ENCODE measurements at places on chromosomes 13 and 19. TPM values are rescaled to one million over a fixed set of nuclear protein-coding genes. Genes with fewer than 3 reads are reported as not detected.

TBXA2R gene
- total RNA-seq: not detected

METTL21C gene
- total RNA-seq: not detected

GRCh38 chr13:25478186-25478585 is 106.4 kb downstream of the ATP8A2 start:
- H3K27ac ChIP-seq: no peak overlapping the region
- no peaks in the 10 kb centered on the region for H3K4me1 ChIP-seq
- no peak for DNase-seq
- no peaks in the 10 kb centered on the region for H3K36me3 ChIP-seq

DNA sequence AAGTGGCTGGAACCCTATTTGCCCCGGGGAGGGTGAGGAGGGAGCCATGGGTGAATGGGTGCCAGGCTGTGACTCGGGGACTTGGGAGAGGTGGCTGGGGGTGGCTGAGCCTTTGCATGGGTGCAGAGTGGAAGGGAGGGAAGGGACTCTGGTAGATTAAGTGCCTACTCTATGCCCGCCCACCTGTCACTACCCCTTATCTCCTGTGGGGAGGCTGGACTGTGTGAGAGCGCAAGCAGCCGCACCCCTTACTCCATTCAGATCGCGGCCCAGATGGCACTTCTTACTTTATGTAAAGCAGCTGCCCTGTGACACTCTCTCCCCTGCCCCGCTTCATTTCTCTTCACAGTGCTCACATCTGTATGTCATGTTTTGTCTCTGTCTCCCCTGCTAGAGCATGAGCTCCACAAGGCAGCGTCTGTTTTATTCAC is 2.9 kb downstream of the KASH5 start:
- no peaks in the 10 kb centered on the region for H3K36me3 ChIP-seq
- no peak overlapping the region for H3K27ac ChIP-seq
- peaks cover 8% of the 10 kb centered on the region for H3K27me3 ChIP-seq

GRCh38 chr13:109383683-109384082 is 402.7 kb downstream of the IRS2 start:
- no peaks in the 10 kb centered on the region for H3K4me1 ChIP-seq
- H3K36me3 ChIP-seq: no peaks in the 10 kb centered on the region
- no peak overlapping the region for H3K4me3 ChIP-seq
- no peak overlapping the region for H3K27ac ChIP-seq
- no peaks in the 10 kb centered on the region for H3K27me3 ChIP-seq

DNA sequence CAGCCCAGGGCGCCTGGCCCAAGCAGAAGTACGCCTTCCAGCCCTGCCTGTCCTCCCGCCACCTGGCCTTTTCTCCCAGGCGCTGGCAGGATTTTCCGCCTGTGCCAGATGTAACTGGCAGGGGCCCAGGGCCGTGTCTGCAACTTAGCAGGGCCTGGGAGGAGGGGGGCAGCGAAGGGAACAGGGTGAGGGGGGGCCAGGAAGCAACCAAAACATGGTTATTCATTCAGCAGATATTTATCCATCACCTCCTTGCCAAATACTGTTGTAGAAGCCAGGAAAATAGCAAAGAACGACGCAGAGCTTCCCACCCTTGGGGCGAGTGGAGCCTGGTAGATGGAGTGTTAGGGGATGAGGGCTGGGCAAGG is 5.6 kb downstream of the TLE6 start:
- H3K4me3 ChIP-seq: no peak overlapping the region
- H3K27ac ChIP-seq: peak overlapping the region; percentile 77
- H3K27me3 ChIP-seq: peaks cover 16% of the 10 kb centered on the region
- peak; percentile 78 for DNase-seq
- no peaks in the 10 kb centered on the region for H3K36me3 ChIP-seq

DNA sequence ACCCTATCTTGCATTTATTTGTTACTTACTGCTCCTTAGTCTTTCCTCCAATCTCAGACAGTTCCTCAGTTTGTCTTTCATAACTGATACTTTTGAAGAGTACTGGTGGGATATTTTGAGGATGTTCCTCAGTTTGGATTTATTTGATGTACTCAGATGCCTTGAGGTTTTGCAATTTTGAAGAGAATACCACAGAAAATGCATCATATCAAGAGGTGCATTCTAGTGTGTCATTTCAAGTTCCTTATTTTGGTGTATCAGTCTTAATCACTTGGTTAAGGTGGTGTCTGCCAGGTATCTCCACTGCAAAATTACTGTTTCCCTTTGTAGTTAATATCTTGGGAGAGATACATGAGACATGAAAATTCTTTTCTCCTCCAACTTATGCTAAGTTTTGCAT is 75.1 kb downstream of the URI1 start:
- H3K4me1 ChIP-seq: no peaks in the 10 kb centered on the region
- H3K4me3 ChIP-seq: no peak overlapping the region
- H3K36me3 ChIP-seq: peaks cover 8% of the 10 kb centered on the region
- DNase-seq: no peak
- H3K27me3 ChIP-seq: no peaks in the 10 kb centered on the region
- no peak overlapping the region for H3K27ac ChIP-seq

- H3K27ac ChIP-seq: peak overlapping the region; percentile 31
- DNase-seq: peak; percentile 52
- no peaks in the 10 kb centered on the region for H3K4me1 ChIP-seq
- no peak overlapping the region for H3K4me3 ChIP-seq
These were observed 2.3 kb upstream of the LCP1 start for GRCh38 chr13:46184277-46184699.

- H3K27ac ChIP-seq: no peak overlapping the region
- H3K36me3 ChIP-seq: no peaks in the 10 kb centered on the region
- DNase-seq: no peak
- no peaks in the 10 kb centered on the region for H3K27me3 ChIP-seq
- no peaks in the 10 kb centered on the region for H3K4me1 ChIP-seq
- H3K4me3 ChIP-seq: no peak overlapping the region
These were observed 220.9 kb upstream of the CSNK1A1L start for GRCh38 chr13:37326334-37326733.

GRCh38 chr13:109725297-109725696 is 61.1 kb downstream of the IRS2 start:
- H3K27ac ChIP-seq: no peak overlapping the region
- no peaks in the 10 kb centered on the region for H3K27me3 ChIP-seq
- no peak overlapping the region for H3K4me3 ChIP-seq
- no peak for DNase-seq
- peaks cover 7% of the 10 kb centered on the region for H3K4me1 ChIP-seq
